Femur (tissue), 1 donor: ENCODE measurements at places on chromosomes 7 and 10.

GRCh38 chr10:124999433-125000365 lies 57.8 kb downstream of the ZRANB1 start:
- DNase-seq = peak; percentile 81

- no peak for DNase-seq
These were observed 203.6 kb upstream of the PRSS58 start for GRCh38 chr7:142461437-142461836.

DNA sequence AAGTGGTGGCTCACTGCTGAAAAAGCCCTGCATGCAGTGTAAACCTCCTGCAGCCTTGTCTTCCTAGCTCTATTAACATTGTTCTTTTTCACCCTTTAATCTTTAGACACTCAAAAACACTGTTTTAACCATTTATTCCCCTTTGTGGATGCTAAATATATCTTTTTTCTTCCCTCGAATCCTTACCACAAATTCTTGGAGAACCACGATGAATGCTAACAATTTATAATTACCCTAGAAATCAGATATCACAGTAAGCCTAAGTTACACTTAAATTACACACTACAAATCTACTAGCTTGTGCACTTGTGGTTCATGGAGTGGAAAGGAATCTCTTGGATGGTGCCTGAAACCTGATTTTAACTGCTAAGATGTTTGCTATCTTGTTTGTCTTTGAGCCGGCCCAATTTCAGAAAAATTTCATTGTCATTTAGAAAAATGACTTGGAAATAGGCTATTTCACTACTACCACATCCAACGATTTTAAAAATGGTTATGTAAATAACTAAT lies 125.1 kb upstream of the NOBOX start:
- DNase-seq = no peak

DNA sequence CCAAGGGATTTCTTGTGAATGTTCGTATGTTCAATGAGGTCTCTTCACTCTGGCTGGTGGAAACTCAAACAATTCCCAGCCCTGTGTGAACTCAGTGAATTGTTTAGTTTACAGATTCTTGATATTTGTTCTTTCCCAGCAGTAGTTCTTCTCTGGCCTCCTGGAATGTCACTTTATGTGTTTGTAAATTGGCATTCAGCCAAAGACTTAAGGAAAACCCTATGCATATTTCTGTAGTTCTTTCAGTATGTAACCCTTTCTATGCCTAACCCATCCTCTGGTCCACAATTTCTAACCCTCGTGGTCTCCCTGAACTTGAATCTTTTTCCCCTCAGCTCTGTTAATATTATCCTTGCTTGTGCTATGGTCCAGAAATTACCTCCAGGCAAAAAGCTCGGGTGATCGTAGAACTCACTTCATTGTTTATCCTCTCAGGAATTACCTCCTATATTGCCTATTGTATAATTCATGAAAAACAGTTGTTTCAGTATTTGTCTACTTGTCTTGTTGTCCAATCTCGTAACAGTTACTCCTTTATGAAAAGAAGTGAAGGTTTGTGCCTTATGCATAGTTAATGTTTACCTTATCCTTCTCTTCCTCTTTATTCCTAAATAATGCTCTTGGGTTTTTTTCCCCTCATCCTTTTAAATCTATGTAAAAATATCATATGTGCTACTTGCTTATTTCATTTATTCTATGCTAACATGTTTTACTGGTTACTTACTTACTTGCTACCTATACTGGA lies 23.7 kb upstream of the AGR3 start:
- no peak for DNase-seq

DNA sequence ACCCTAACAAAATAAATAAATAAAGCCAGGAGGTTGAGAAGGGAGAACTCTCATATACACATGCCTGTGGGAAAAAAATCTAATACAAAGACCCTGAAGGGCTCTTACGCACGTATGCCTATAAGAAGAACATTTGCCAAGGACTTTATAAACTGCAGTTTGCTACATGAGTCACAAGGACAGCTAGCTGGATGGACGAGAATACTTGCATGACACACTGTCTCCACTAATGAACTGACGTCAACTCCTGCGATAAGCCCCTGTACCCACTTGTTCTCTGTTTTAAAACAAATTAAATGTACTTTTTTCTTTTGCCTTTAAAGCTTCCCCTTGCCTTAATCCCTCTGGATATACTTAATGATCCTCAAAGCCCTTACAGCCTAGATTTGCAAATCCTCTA lies 374.6 kb upstream of the GHITM start:
- DNase-seq = no peak

GRCh38 chr10:1251769-1252168 lies 195.6 kb downstream of the WDR37 start:
- DNase-seq = no peak

DNA sequence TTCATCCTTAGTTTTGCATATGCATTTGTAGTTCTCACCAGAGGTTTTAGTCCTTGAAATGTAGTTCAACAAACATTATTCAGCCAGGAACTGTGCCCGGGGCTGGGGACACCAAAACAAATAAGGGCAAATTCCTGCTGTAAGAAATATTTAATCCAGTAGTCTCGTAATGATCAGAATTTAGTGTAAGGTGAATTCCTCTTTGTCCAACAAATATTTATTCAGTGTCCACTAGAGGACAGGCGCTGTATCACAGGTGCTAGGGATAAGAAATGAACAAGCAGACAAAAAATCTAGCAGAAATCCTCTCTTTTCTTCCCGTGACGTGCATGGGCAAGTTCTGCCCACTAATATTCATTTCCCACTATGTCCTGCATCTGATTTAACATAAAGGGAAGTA lies 17.6 kb downstream of the LGI1 start:
- DNase-seq = no peak

- DNase-seq = no peak
These were observed 66.0 kb downstream of the IPMK start for GRCh38 chr10:58201704-58202103.

DNA sequence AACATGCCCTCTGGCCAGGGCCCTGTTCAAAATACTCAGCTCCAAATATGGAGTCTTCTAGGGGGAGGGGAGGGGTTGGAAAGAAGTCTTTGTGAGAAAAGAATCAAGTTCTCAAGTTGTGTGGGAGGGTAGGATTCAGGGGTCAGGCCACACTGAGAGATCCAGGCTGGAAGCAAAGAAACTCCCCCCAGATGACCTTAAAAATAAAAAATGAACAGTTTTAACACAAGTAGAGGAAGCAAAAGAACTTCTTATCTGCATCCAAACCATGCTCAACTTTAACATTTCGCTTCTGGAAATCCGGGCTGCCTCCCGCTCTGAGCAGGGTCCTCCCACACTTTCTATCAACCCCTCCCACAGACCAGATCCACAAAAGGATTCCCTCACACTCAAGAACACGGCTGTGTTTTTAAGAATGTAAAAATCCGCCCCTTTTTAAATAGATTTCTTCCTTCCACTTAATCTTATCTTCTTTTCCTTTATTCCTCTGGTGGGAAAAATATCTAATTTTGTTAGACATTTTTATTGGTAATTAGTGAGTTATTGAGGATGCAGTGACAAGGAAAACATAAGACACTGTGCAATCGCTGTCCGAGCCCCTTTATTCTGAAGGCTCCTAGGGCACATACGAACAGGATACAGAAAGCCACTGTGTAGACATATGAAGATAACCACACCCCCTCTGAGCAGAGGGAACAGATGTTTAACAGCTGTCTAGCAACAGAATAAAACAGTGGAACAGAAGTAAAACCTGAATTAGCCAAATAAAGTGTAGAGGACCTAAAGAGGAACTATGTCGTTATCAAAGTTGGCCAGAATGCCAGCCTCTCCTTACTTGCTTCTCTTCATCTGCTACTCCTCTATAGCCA lies 43.8 kb downstream of the CYTH3 start:
- peak; percentile 67 for DNase-seq

DNA sequence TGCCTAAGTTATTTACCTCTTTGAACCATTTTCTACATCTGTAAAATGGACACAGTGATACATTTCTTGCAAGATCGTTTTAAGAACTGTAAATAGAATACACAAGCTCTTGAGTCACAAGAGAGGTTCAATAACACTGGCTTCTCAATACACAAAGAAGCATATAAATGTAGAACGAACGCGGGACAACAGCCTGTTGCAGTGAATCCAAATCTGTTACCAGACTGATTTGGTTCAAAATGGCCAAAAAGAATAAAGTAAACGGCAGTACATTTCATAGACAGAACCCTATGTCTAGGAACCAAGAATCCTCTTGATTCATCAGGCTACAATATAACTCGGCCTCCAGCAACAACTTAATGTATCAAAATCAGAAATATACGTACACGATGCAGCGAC lies 701 bp downstream of the MTPAP start:
- DNase-seq = no peak

DNA sequence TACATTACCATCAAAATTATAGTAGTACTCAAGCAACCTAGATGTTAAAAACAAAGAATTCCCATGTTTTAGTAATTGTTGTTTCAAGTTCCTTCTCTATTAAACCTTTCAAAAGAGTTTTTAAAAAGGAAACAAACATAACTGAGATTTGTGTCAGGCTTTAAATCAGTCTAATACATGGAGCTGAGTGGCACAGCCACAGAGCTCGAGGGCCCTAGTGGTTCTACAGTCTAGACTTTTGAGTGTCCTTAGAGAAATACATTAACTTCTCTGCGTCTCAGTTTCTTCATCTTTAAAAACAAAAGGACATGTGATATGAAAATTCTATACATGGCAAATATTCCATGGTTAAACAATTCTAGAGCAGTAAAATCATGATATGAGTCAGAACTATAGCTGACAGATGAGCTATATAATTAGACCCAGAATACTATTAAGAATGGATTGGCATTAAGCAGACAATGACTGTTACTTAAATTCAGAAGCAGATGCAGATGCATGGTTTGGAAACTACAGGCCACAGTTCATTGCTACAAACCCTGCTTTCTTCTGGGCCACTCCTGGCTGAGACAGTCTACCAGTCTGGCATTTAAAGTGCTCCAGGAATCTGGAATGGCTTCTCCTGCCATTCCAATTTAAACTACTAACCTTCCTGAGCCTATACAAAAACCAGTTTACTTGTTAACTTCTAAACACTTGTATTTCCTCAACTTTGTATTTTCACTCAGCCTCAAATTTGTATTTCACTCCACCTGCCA lies 77.4 kb downstream of the EPC1 start:
- DNase-seq = no peak

- peak; percentile 47 for DNase-seq
These were observed 776 bp downstream of the PEX1 start for GRCh38 chr7:92527300-92528187.

DNA sequence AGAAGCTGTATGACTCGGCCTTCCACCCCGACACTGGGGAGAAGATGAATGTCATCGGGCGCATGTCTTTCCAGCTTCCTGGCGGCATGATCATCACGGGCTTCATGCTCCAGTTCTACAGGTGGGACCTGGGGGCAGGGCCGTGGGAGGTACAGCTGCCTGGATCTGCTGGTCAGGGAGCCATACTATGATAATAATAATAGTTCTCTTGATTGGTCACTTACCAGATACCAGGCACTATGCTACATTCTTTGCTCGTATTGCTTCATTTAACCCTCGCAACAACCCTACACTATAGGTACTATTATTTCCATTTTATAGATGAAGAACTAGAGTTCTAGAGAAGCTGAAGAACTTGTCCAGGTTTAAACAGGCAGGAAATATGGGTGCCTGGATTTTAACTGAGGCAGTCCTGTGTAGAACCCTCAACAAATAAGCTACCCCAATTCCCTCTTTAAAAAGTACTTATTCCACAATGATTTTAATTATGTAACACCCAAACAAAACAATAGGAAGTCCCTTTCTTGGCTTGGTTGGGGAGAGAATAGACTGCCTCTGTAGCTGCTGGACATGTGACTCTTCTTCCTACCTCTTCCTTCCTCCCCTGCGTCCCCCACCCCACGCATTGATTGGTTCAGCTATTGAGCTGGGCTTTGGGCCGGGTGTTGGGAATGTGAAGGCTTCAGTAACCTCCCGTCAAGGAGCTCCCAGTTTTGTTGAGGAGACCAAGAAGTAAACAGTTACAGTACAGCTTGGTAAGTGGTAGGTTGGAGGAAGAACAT lies 12.8 kb downstream of the SFXN2 start:
- no peak for DNase-seq

DNA sequence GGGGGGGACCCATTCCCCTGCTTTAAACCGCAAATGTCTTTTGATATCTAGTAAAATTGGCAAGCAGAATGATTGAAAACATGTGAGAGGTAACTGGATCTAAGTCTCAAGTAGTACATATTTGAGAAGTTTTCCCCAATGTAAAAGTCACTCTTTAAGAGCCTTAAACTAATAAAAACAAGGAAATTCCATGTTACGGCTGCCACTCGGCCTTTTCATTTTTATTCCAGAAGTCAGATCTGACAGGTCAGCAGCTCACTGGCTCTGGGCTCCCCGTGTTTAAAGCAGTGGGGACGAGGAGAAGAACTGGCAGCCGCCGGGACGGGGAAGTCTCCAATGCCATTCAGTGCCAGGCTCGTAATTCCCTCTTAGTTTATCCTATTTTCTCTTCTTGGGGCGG lies 80.7 kb downstream of the CUX1 start:
- no peak for DNase-seq

GRCh38 chr7:25303281-25304181 lies 75.2 kb upstream of the NPVF start:
- peak; percentile 77 for DNase-seq
